ENCODE measurements at places on chromosomes 16 and 17.

- DNase-seq, result no peak
Measured at GRCh38 chr17:1047879-1048470, 51.0 kb downstream of the TIMM22 start.

DNA sequence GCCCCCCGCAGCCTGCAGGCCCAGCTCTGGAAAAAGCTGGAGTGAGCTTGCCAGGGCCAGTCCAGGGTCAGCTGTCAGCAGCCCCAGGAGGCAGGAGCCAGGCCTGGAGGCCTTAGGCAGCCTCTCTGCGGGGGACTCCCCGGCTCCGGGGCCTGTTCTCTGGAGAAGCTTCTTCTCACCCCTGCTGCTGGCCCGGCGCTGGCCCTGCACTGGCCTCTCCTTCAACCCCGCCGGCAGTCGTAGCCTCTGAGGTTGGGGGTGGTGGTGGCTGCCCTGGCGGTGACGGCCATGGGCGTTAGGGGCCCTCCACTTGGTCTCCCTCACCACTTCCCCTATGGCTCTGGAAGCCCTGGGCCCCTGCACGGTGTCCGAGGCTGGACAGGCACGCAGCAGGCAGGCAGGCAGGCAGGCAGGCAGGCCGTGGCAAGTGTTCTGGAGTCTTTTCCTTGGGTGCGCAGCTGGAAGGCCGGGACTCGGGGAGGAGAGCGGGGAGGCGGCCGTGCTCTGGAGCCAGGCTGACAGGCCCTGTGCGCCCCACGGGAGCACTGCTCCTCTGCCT, 2.1 kb downstream of the FOXF1 start:
- no peak for DNase-seq

- DNase-seq, result no peak
Measured at GRCh38 chr17:81859906-81860755, at the start of gene P4HB. Gene P4HB, minus strand, starts transcription at chr17:81860535. Its CDS starts 64 bp downstream, at chr17:81860471.

DNA sequence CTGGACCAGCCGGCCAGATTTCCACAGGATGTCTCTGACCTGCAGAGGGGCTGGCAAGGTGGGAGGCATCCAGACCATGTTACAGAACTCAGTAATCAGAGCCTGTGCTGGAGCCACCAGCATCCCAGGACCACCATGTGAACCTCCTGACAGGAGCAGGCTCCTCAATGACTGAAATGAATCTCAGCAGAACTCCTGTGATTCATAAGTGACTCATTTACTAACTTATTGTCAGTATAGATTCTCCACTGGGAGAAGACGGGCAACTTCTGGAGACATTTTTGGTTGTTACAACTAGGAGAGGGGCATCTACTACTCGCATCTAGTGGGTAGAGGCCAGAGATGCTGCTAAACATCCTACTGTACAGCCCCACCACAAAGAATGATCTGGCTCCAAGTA, 3.1 kb upstream of the WWOX start:
- DNase-seq, result no peak

- no peak for DNase-seq
Measured at GRCh38 chr17:50499721-50500120, 8.5 kb upstream of the MYCBPAP start.

- no peak for DNase-seq
Measured at GRCh38 chr16:52383640-52384292, 163.2 kb downstream of the TOX3 start.
